ENCODE measurements at places on chromosomes 4 and X.

- DNase-seq, result no peak
Observed at GRCh38 chrX:100931925-100932285, 3.2 kb upstream of the XKRX start.

GRCh38 chr4:987624-988513, 1.0 kb downstream of the IDUA start:
- DNase-seq, result no peak

DNA sequence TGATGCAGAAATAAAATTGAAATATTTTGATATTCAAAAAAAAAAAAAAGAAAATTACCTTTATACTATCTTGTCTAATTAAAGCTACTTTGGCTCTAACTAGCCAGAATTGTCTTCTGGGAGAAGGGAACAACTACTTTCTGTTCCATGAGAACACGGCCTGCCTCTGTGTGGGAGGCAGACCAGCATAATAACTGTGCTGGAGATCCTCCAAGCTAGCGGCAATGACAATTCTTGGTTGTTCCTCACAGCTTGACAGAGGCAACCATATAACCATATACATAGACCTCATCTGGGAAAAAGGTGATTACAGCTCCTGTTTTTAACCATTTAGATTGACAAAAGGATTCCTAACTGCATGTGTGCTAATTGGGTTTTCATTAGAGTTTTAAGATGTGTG, 95.7 kb downstream of the RBMX2 start:
- no peak for DNase-seq

DNA sequence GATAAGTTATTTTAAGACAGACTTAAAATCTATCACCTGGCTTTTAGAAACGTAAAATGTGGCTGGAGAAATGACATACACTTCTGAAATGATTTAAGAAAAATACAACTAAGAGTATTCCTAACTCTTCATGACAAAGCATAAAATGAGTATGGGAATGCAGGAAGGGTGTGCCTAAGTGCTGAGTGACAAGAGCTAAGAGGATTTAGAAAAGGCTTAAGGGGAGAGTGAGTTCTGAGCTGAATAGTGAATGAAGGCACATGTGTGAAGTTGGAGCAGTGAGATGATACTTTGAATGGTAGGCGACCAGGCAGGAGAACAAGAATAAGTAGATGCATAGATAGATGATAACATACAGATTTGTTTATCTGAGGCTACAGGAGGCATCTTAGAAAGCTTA, 458.3 kb upstream of the TENM3 start:
- no peak for DNase-seq

- peak; percentile 56 for DNase-seq
Observed at GRCh38 chr4:112523008-112523721, 7.2 kb upstream of the NEUROG2 start.

GRCh38 chr4:150160473-150160872, 82.2 kb downstream of the DCLK2 start:
- no peak for DNase-seq

DNA sequence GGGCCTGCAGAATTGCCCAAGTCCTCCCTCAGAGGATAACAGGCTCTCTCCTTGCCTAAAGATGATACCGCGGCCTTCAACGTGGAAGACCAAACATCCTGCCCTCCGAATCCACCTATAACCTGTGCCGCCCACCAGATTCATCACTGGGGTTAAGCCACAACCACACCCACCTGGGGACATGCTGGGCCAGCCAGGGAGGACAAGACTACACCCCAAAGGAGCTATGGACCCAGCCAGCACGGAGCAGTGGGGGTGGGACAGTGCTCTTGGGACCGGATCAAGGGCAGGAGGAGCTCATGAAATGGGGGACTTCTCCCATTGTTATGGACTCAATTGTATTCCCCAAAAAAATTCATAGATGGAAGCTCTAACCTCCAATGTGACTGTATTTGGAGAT, 6.8 kb upstream of the MAN2B2 start:
- no peak for DNase-seq

DNA sequence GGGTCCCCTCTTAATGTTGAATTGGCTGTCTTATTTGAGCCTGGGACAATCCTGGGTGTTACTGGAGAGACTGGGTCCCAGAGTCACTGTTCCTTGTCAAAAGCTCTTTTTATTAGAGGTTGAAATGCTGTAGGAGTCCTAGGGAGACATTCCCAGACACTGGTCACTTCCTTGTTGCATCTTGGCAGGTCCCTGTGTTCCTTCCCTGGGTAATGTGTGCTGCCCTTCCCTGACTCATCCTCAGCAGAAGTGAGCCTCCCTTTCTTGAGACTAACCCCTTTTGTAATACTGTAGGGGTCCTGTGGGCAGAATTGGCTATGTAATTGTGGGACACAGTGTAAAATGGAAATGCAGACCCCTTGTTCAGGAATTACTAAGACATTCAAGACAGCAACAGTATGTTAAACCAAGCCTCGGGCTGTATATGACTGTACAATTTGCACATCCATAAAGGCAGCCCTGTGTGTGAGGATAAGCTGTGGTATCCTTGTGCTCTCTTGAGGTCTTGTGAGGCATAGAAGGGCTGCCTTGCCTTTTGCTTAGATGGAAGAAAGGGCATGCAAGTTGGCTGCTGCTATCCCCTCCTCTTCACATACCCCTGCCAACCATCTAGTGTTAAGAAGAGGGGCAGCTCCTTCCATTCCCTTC, 53.5 kb downstream of the DCLK2 start:
- no peak for DNase-seq

GRCh38 chr4:47538825-47539154, 53.7 kb downstream of the ATP10D start:
- DNase-seq, result no peak

- DNase-seq, result no peak
Observed at GRCh38 chr4:3406431-3406830, 35.3 kb upstream of the HGFAC start.

DNA sequence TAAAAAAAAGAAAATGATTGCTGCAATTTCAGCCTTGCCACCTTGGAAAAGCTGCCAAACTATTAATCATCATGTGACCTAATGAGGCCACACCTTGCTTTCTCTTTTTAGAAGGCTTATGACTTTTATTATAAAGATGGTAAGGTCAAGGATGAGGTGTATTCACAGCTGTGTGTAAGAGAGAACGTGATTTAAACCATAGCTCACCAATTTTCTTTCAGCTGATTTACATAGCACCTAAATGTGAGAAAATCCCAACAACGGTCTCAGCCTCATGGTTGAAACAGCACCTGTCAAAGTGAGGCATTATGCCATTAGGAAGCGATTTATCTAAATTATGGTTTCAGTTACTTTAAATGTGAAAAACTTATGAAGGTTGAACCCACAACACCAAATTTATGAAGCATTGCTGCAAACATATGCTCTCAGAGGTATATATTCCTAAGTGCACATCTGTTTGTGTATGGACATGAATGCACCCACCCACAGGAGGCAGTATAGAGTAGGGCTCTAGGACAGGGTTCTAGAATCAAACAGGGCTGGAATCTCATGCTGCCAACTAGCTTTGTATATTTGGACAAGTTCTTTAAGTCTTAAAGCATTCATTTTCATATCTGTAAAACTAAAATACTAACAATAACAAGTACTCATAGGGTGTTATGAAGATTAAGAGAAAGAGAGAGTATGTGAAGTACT, 40.7 kb downstream of the ANXA3 start:
- no peak for DNase-seq

GRCh38 chrX:35696760-35697234, 101.3 kb upstream of the MAGEB16 start:
- DNase-seq, result no peak

- no peak for DNase-seq
Observed at GRCh38 chr4:153765894-153766293, 6.1 kb upstream of the RNF175 start.

GRCh38 chr4:95439071-95439470, 109.7 kb downstream of the UNC5C start:
- no peak for DNase-seq

DNA sequence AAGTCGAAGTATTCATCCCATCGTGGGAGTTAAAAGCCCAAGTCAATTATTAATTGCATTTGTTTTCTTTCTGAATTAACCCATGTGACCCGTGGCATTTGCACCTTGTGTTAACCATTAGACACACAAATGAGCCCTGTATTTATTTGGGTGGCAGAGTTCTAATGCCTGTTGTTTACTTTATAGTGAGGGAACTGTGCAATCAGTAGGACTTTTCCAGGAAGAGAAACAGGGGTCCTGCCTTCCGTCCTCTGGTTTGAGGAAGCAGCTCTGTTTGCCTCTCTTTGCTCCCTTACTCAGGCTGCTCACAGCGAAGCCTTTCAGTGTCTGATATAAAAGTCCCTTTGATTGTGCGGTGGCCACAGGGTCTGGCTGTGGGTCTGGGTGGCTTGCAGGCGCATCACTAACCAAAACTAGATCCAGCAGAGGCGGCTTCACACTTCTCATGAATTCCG, 263.6 kb downstream of the PTTG2 start:
- no peak for DNase-seq

GRCh38 chr4:60682901-60683300, 517.2 kb upstream of the ADGRL3 start:
- DNase-seq, result no peak

- DNase-seq, result no peak
Observed at GRCh38 chr4:100061835-100062234, 111.8 kb upstream of the H2AZ1 start.

GRCh38 chr4:102825261-102826091, 1.9 kb downstream of the UBE2D3 start:
- peak; percentile 40 for DNase-seq

DNA sequence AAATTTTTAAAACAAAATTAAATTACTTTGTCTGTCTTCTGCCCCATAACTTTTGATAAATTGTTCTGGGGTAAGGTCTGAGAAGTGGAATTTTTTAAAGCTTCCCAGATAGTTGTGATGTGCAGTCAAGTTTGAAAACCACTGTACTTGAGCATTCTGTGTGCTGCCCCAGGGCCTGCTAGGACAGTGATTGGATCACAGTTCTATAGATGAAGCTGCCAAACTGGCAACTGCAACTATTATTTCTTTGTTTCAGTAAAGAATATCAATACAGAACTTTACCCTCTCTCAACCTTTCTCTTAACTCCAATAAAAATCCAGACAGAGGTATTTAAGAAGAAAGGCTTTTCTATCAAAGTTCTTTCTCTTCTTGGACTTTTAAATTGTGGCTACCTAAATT, at the start of gene OPRPN:
Gene OPRPN, plus strand, starts transcription at position 361 of the 400 bp plus-strand sequence. CDS start 1,346 bp downstream, outside the sequence.
- DNase-seq, result no peak

- no peak for DNase-seq
Observed at GRCh38 chr4:87188932-87189331, 31.5 kb downstream of the KLHL8 start.

DNA sequence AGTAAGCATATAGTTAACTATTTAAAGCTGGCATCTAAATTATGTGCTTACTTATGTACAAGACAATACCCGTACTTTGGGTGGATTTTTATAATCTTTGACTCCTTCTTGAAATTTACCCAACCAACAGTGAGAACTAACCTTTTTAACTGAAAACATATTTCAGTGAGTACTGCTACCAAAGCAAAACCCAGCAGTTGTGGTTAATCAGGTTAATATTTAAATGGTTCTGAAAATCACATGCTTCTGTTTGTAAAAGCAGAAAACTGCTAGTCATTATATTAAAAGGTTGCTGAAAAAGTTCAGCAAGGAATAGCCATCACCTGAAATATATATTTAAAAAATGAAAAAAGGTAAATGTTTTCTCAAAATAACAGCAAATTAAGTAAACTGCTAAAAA, 20.0 kb downstream of the UBE2D3 start:
- no peak for DNase-seq

- DNase-seq, result no peak
Observed at GRCh38 chr4:60396341-60397049, 803.6 kb upstream of the ADGRL3 start.

GRCh38 chr4:103887191-103887590, 167.4 kb upstream of the TACR3 start:
- DNase-seq, result no peak

GRCh38 chr4:7803992-7804755, 135.5 kb downstream of the AFAP1 start:
- DNase-seq, result peak; percentile 79

- no peak for DNase-seq
Observed at GRCh38 chrX:111264385-111264784, 5.9 kb downstream of the CAPN6 start.

GRCh38 chr4:105236916-105237311, 90.2 kb downstream of the TET2 start:
- no peak for DNase-seq

- DNase-seq, result no peak
Observed at GRCh38 chrX:1002611-1003010, 209.8 kb downstream of the CRLF2 start.

GRCh38 chr4:8409264-8410065, 31.1 kb downstream of the ACOX3 start:
- DNase-seq, result peak; percentile 20

- DNase-seq, result peak; percentile 57
Observed at GRCh38 chr4:1345903-1346780, 866 bp upstream of the UVSSA start.

- DNase-seq, result no peak
Observed at GRCh38 chrX:135513130-135513515, 7.3 kb upstream of the INTS6L start.

- no peak for DNase-seq
Observed at GRCh38 chrX:115289465-115289864, at the start of gene LUZP4. LUZP4 (plus strand) TSS chrX:115289715; CDS start chrX:115289760, 45 bp downstream.

- DNase-seq, result no peak
Observed at GRCh38 chr4:4256799-4257198, 8.8 kb upstream of the TMEM128 start.

- no peak for DNase-seq
Observed at GRCh38 chrX:10110316-10110935, 46.3 kb upstream of the CLCN4 start.

GRCh38 chr4:173752610-173753230, 222.7 kb upstream of the HAND2 start:
- peak; percentile 8 for DNase-seq

DNA sequence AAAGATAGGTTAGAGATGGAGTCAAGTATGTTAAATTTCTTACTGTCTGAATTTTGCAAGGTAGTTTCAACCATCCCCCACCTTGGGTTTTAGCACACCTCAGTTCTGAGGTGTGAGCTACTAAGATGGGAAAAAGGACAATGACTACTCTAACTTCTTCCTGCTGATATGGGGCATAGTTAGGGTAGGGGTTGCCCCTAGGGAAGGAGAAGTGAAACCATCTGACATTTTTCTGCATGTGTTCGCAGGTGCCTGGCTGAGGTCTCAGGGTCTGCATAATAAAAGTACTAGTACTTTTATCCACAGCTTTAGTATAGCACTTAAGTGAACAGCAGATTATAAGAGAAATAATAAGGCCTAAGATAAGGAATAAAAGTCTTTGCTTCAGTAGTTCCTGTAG, 129.5 kb upstream of the CYSLTR1 start:
- DNase-seq, result no peak

- DNase-seq, result no peak
Observed at GRCh38 chr4:40562681-40563080, 67.0 kb downstream of the RBM47 start.

DNA sequence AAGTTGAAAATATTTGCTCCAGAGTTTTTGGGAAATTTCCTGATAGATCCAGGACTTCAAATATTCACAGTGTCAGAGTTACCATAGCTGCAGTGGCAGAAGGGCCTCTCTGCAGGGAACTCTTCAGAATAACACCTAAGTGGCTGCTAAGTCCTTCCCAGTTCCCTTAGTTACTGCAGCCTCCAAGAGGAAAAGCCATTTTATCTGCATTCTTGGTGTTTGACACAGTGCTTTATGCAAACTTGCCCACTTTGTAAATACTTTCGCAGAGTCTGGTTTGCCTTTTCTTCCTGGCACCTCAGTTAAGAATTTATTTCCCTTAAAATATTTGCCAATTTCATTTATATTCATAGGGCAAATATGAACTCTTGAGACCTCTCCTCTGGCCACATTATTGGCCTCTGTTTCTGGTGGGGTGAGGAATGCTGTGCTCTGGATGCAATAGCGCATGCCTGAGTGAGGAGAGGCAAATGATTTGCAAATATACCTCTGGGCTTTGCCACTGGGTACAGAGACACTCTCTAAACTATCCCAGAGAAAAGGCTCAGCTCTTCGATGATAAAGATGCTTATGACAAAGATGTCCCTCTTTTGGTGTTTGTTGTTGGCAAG, 566.3 kb upstream of the NR3C2 start:
- no peak for DNase-seq
